SK-N-SH (cell line): ENCODE measurements at places on chromosomes 7 and 10. TPM values are rescaled to one million over a fixed set of nuclear protein-coding genes. Genes with fewer than 3 reads are reported as not detected.
A peak's percentile ranks its signal among the peaks of the same experiment; 100 is the strongest.

- no peak overlapping the region for H3K27ac ChIP-seq
- H3K4me3 ChIP-seq = no peak overlapping the region
- DNase-seq = no peak
- H3K36me3 ChIP-seq = peaks cover 52% of the 10 kb centered on the region
Observed at GRCh38 chr10:75024971-75025523, 86.4 kb upstream of the SAMD8 start.

- H3K4me1 ChIP-seq = peaks cover 34% of the 10 kb centered on the region; the same call in 1 of the 2 replicates
- no peak overlapping the region for H3K27ac ChIP-seq
- no peak overlapping the region for H3K4me3 ChIP-seq
- H3K36me3 ChIP-seq = no peaks in the 10 kb centered on the region
- H3K27me3 ChIP-seq = no peaks in the 10 kb centered on the region
- DNase-seq = no peak
Observed at GRCh38 chr7:30169579-30169978, 34.8 kb downstream of the MTURN start.

DNA sequence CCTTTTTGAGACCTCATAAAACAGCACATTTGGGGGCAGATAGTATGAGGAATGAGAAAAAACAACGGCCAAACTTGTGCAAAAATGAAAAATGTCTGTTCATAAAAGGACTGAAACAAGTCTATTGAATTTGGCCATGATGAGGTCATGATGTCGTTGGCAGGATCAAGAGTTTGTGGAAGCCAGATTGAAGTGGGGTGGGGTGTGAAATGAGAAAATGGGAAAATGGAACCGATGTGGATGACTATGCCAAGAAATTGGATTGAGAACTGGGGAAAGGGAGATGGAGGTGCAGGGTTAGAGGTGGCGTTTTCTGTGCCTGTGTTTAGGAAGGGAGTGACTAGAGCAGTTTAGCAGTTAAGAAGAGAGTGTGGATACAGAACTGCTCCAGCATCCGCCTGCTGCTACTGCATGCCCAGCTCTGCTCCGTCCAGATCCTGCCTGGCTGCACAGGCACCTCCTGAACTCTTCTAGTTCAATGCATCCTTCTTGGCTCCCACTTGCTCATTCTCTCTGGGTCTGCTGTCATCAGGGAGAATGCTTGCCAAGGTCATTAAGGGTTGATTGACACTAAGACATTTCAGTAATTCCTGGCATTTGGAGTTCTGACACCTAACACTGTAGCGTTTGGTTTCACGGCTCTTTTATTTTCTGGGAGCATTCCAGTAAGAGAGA is 111.9 kb downstream of the GALNT17 start:
- no peak overlapping the region for H3K4me3 ChIP-seq
- H3K36me3 ChIP-seq = no peaks in the 10 kb centered on the region
- DNase-seq = no peak
- no peak overlapping the region for H3K27ac ChIP-seq
- H3K4me1 ChIP-seq = no peaks in the 10 kb centered on the region
- no peaks in the 10 kb centered on the region for H3K27me3 ChIP-seq

DNA sequence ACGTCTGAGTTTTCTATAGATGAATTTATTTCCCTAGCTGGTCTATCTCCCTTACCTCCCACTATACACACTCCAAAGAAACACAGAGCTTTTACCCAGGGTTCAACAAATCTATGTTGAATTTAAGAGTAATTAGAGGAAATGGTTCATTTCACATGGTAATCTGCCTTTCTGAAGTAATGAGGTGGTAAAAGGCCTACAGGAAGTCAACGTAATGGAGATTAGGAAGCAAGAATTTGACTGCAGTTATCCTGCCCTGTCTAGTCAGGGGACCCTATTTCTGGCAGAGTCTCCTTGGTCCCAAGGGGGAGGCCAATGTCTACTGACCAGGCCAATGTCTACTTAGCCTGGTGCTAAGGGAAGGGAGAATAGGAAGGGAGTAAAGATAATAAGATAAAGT is 21.4 kb upstream of the SIRT1 start:
- no peaks in the 10 kb centered on the region for H3K27me3 ChIP-seq
- no peak overlapping the region for H3K27ac ChIP-seq
- DNase-seq = no peak
- H3K4me1 ChIP-seq = peaks cover 3% of the 10 kb centered on the region; the same call in 1 of the 2 replicates
- H3K4me3 ChIP-seq = no peak overlapping the region

DNA sequence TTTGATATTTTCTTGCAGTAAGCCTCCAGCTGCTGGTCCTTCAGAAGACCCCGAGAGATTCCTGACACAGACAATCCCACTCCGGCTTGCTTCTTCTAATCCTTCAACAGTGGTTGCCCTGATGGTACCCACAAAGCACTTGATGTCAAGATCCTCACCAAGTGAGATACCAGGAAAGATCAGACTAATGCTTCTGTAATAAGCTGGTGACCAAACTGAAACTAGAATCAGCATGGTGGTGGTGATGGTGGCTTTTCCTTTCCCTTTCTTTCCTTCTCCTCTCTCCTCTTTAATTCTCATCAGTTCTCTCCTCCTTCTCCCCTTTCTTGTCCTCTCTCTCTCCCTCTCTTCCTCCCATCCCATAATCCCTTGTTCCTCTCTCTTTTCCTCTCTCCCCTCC is 25.8 kb upstream of the CASD1 start:
- no peak overlapping the region for H3K4me3 ChIP-seq
- H3K36me3 ChIP-seq = no peaks in the 10 kb centered on the region
- H3K27me3 ChIP-seq = peaks cover 2% of the 10 kb centered on the region; the same call in 1 of the 2 replicates
- no peaks in the 10 kb centered on the region for H3K4me1 ChIP-seq
- DNase-seq = no peak

GRCh38 chr10:112203328-112204076 is 19.9 kb upstream of the GPAM start:
- no peak for DNase-seq
- no peaks in the 10 kb centered on the region for H3K36me3 ChIP-seq
- no peak overlapping the region; the same call in 1 of the 2 replicates for H3K27ac ChIP-seq
- H3K27me3 ChIP-seq = no peaks in the 10 kb centered on the region

GRCh38 chr10:27391916-27392315 is 112.2 kb upstream of the RAB18 start:
- no peak overlapping the region for H3K4me3 ChIP-seq
- H3K36me3 ChIP-seq = no peaks in the 10 kb centered on the region
- H3K4me1 ChIP-seq = no peaks in the 10 kb centered on the region
- no peak for DNase-seq
- no peaks in the 10 kb centered on the region for H3K27me3 ChIP-seq

Gene GPRIN2
- polyA plus RNA-seq = 0.03 TPM in 1 of 2 replicates, not detected in the other

GRCh38 chr10:132329565-132330485 is 2.2 kb upstream of the LRRC27 start:
- H3K36me3 ChIP-seq = peaks cover 3% of the 10 kb centered on the region; the same call in 1 of the 2 replicates
- H3K27ac ChIP-seq = peak overlapping the region; percentile 60
- DNase-seq = no peak
- H3K4me1 ChIP-seq = peaks cover 30% of the 10 kb centered on the region
- H3K27me3 ChIP-seq = no peaks in the 10 kb centered on the region
- peak overlapping the region; percentile 81 for H3K4me3 ChIP-seq

DNA sequence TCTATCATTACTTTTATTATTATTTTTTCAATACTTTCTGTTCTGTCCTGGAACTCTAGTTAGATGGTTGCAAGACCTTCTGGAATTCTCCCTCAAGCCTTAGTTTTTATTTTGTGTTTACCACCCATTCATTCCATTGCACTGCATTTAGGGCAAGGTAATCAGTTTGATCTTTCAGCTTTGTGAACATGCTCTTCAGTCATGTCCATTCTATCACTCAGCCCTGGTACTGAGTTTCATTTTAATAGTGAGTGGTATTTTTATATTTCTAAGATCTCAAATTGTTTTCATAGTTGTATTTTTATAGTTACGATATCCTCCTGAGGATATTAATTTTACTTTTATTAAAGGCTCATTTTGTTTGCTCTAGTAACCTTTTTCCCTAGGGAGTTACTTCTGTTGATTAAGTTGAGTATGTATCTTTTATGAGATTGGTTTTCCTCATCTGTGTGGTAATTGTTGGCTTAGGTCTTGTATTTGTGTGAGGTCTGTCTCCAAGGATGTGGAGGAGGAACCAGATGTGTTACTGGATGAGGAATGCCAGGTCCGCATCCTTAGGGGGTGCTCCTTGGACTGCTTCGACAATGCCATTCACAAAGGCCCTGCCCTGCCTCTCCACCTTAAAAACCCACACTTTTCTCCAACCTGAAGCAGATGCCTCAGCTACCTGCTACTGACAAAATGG is 46.7 kb upstream of the RAB18 start:
- H3K36me3 ChIP-seq = no peaks in the 10 kb centered on the region
- no peak for DNase-seq
- H3K4me1 ChIP-seq = no peaks in the 10 kb centered on the region

DNA sequence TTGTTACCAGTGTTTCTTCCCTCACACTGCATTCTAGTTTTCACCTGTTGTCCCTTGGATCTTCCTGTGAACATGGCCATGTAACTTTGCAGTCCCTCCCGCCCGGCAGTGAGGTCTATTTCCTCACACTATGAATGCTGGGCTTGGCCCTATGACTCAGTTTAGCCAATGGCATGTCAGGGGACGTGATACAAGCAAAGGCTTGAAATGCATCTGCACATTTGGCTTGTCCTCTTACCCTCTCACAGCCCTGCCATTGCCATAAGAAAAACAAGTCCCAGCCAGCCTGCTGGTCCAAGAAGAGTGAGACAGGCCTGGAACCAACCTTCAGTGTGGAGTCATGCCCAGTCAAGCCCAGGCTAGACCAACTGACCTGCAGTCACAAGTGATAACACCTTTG is 17.1 kb upstream of the EZH2 start:
- no peaks in the 10 kb centered on the region for H3K36me3 ChIP-seq
- H3K4me3 ChIP-seq = no peak overlapping the region
- no peaks in the 10 kb centered on the region for H3K4me1 ChIP-seq
- H3K27me3 ChIP-seq = no peaks in the 10 kb centered on the region

- DNase-seq = no peak
- no peaks in the 10 kb centered on the region for H3K4me1 ChIP-seq
- no peaks in the 10 kb centered on the region for H3K27me3 ChIP-seq
- no peak overlapping the region for H3K4me3 ChIP-seq
Observed at GRCh38 chr10:34094961-34095360, 720.1 kb downstream of the PARD3 start.

Gene PDZD8
- polyA plus RNA-seq = 6.6 and 8.4 TPM in 2 replicates

DNA sequence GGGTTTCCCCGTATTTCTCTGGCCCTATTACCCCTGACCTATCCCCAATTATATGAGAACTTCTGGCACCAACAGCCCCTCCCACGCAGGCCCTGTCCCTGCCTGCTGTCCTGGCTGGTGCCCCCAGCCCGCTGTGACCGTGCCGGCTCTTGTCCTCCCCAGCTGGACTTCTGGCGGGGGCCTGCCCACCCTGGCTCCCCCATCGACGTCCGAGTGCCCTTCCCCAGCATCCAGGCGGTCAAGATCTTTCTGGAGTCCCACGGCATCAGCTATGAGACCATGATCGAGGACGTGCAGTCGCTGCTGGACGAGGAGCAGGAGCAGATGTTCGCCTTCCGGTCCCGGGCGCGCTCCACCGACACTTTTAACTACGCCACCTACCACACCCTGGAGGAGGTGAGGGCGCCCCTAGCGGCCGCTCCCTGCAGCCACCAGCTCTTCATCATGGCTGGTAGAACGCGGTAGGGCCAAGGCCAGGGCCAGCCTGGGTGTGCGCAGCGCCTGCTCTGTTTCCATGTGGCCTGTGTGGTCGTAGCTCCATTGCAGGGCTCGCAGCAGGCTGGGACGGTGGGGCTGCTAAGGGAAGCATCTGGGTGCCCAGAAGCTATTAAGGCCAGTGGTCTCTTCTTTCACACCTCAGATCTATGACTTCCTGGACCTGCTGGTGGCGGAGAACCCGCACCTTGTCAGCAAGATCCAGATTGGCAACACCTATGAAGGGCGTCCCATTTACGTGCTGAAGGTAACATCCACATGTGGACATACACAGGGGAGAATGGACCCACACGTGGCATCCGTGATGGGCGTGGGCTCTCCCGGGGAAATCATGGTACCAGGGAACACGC is 1.4 kb downstream of the CPA1 start:
- no peaks in the 10 kb centered on the region for H3K27me3 ChIP-seq
- H3K4me1 ChIP-seq = no peaks in the 10 kb centered on the region
- DNase-seq = no peak
- H3K27ac ChIP-seq = no peak overlapping the region

DNA sequence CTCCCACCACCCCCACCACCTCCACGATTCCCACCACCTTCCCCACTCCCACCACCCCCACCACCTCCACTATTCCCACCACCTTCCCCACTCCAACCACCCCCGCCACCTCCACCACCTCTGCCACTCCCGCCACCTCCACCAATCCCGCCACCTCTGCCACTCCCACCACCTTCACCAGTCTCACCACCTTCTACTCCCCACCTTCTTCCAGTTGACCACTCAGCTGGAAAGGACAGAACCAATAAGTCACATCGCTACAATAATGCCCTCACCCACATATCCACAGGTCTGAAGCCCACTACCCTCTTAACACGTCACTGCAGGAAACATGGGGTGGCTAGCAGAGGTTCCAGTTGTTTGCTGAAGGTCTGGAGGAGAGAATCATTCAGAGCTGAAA is 93.5 kb upstream of the PAX2 start:
- no peak overlapping the region for H3K4me3 ChIP-seq
- no peaks in the 10 kb centered on the region for H3K4me1 ChIP-seq
- DNase-seq = no peak
- H3K27me3 ChIP-seq = peaks cover 47% of the 10 kb centered on the region
- H3K36me3 ChIP-seq = no peaks in the 10 kb centered on the region

DNA sequence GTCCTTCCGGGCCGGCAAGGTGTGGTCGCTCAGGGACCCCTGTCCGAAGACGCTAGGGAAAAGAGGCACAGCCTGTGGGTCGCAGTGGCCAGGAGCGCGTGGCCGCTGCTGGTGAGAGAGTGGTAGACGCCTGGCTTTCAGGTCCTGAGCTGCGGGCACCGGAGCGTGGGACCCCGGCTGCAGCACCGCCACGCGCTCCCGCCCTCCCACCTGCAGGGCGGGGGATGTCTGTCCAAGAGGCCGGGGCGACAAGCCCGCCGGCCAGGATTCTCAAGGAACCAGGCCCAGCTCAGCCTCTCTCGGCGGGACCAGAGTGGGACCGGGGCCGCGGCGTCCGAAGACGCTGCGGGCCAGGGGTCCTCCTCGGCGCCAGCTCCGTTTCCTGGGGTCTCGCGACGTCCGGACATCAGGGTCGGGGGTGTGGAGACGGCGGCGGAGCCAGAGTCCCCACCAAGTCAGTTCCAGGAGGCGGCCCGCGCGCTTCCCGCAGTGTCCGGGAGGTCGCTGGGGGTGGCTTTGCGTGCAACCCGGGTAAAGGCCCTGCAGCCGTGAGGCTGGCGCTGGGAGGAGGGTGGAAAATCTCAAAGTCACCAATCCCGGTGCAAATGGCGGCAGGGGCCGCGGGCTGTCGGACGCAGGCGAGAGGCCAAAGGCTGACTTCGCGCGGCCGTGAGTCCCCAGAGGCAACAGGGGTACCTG is 5.5 kb downstream of the ZNF503 start:
- H3K27me3 ChIP-seq = no peaks in the 10 kb centered on the region
- H3K27ac ChIP-seq = no peak overlapping the region
- no peak overlapping the region for H3K4me3 ChIP-seq
- no peak for DNase-seq
- peaks cover 41% of the 10 kb centered on the region for H3K36me3 ChIP-seq
